Activated T-cell treated with anti-CD3 and anti-CD28 coated beads, Interleukin-2, amount 50 U/mL, for 1 hour (primary cell): ENCODE measurements at places on chromosomes 16 and 17.

DNA sequence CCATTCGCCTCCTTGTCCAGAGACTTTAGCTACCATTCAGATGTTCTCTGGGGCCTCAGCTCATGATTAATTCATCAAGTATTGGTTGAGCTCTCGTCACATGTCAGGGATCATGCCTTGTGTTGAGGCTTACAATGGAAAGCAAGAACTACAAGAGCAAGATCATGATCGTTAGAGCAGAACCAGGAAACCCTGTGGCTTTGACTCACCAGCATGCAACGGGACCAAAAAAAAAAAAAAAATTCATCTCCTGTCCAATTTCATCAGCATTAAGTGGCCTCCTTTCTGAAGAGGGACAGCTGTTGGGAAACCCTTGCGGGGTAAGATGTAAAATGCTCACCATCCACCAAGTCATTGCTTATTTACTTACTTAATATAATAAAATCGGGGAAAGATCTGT lies 12.1 kb upstream of the USP10 start:
- DNase-seq: no peak

GRCh38 chr16:66516509-66516807 lies 33.5 kb downstream of the TK2 start:
- DNase-seq: no peak

- DNase-seq: no peak
These were observed 31.0 kb upstream of the ARL4D start for GRCh38 chr17:43367737-43368242.

DNA sequence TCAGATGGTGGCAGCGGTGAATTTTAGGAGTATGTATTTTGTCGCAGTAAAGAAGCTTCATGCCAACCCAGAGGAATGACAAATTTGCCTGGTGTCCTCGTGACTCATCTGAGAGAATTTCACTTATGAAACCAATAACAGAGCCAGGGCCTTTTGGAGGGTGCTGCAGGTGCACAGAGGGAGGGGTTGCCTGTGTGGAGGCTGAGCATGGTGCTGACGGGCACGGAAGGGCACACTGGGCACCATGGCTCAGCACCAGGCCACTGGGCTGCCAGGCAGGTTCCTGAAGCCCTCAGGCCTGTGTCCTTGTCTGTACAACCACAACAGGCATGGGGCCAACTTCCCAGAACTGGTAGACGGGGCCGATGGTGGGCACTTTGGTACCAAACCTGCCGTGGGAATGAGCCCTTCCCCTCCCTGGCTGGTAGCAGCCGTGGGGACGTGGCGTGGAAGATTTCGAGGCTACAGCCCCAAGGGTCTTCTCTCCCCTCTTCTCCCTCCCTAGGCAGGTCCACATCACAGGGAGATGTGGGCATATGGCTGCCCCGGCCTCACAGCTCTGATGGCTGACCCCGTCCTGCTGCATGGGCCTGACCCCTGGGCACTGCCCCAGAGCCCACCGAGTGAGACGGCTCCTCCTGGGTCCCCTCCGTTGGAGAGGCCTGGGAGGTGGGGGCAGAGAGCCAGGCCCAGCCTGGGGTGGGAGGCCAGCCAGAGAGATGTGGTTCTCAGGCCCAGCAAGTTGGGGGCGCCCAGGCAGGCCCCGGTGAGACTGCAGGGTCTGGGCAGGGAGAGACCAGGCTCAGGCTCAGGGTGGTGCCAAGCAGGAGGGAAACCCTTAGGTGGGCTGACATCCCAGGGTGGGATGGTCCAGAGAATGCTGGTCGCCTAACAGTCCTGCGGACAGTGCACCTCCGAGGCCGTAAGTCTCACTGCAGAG lies 30.2 kb upstream of the ZNF469 start:
- no peak for DNase-seq

GRCh38 chr17:67801626-67802175 lies 23.6 kb upstream of the BPTF start:
- DNase-seq: no peak

- peak; percentile 97 for DNase-seq
These were observed 6.6 kb upstream of the SMARCD2 start for GRCh38 chr17:63848834-63849689.

DNA sequence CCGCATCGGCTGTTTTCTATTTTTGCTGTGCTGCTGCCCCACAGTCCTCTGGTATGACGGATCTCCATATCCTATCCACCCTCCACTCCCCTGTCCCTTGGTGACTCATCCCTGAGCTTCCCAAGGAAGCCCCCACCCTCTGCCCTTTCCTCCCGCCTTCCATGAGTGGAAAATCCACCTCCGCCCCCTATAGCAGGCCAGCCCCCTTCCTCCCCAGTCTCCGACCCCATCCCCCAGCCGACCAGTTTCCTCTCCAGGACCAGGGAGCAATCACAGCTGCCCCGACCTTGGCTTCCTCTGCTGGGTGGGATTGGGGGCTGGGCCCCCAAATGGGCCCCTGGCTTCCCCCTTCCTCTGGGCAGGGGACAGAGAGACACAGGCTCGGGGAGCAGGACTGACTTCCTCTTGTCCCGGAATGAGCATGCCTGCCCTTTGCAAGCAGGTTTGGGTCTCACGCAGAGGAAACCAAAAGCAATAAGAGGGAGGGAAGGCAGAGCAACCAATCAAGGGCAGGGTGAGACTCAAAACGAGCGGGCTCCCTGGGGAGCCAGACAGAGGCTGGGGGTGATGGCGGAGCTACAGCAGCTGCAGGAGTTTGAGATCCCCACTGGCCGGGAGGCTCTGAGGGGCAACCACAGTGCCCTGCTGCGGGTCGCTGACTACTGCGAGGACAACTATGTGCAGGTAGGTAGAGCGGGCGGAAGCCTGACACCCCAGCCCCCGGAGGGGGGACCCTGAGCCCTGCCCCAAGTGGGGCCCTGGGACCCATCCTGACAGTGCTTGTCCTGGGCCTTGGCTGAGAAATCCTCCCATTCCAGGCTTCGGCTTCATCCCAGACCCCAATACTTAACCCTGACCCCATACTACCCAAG lies at the start of the genes ABI3 and GNGT2:
ABI3 (plus strand) TSS at position 550 of the 872 bp plus-strand sequence; CDS start at position 568, 18 bp downstream.
GNGT2 (minus strand) TSS at position 417 of the 872 bp plus-strand sequence. CDS start 3,152 bp downstream, outside the sequence.
- peak; percentile 61 for DNase-seq

DNA sequence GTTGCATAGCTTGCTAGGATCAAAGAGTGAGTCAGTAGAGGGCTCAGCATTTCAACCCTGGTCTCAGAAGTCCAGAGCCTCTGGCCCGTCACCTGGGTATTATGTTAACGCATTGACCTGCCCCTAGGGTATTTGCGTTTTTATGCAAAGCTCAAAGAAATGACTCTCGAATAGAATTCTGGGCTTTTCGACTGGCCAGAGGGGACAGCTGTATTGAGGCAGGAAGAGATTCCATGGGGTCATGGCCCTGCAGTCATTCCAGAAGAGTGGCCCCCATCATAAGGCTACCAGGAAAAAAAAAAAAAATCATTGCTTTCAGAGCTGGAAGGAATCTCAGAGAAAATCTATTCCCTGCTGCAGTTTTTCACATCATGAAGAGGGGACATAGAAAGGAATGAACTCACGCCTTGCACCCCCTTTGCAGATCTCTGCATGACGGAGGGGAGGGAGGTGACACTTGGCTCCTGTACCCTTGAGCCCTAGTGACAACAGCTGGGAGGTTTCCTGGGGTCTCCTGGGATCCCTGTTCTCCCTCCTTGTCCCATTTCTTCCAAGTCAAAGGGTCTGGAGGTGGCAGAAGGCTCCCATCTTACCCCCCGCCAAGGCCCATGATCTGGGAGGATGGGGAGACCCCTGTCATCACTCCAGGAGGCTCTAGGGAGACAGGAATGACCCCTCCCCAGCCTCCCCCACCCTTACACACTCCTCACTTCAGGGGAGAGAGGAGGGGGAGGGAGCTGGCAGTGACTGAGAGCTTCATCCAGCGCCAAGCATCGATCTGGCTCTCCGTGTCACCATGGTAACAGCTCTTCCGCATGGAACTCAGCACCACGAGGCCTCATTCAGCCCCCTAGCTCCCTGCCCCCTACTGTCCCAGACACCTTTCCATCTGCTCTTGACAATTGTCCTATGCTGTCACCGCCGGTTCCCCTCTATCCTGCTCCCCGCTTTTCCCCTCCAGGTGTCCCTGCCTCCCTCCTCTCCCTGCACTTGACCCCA lies 35.8 kb downstream of the GP2 start:
- DNase-seq: no peak

GRCh38 chr16:23729503-23730424 lies 16.7 kb upstream of the ERN2 start:
- DNase-seq: no peak

DNA sequence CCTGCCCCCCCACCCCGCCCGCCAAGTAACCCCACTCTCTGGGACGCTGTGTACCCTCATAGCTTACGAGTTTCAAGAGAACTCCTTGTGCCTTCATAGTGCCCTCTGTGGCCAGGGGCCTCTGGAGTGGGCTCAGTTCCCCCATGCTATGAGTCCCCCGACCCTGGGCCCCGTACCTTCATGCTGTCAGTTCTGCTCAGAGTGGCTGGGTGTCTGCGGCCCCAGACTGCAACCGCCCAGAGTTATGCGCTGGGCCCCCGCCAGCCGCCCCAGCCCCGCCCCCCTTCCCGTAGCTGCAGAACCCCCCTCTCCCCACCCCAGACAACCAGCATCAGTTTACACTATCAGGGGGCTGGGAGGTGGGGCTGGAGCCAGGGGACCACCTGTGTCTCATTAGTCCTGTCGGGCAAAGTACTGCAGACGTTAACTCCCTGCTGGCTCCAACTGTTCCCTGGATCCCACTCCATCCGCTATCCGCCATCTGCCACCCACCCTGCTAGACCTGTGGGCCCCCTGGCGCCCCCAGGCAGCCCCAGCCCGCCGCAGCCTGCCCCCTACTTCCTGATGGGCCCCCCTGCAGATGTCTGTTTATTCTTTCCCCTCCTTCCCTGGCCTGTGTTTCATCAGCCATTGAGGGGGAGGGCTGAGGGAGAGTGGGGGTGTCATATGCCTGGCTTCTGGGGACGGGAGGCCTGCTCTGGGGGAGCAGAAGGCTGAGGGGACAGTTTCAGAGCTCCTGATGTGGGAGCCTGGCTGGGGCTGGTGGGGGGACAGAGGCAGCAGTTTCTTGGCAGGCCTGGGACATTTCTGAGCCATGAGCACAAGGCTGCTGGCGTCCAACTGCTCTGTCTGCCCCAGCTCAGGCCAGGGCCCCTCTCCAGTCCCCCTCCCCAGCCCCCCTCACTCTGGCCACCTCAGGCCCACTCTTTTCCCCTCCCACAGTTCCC lies at the start of gene MFAP4:
MFAP4 (minus strand) TSS at position 217 of the 947 bp plus-strand sequence; CDS start at position 182, 35 bp downstream.
- no peak for DNase-seq

- no peak for DNase-seq
These were observed 111.3 kb upstream of the NOL11 start for GRCh38 chr17:67606471-67606870.

DNA sequence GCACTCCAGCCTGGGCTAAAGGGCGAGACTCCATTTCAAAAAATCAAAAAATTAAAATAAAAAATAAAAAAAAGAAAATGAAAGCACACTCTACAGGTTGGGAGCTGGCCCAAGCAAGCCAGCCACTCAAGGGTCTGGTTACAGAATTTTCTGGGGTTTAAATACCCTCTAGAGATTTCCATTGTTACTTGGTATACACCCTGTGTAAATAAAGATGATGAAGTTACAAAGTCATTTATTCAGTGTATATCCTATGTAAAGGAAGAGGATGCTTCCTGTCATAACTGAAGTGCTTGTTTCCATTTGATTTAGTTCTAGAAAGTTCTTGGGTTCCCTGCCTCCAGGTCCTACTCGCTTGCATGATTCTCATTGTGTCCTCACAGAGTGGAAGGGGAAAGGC lies 79.9 kb upstream of the C17orf78 start:
- no peak for DNase-seq

GRCh38 chr17:42438600-42439567 lies 15.8 kb upstream of the CAVIN1 start:
- peak; percentile 48 for DNase-seq

- no peak for DNase-seq
These were observed 15.2 kb downstream of the ITGA3 start for GRCh38 chr17:50070908-50071680.

DNA sequence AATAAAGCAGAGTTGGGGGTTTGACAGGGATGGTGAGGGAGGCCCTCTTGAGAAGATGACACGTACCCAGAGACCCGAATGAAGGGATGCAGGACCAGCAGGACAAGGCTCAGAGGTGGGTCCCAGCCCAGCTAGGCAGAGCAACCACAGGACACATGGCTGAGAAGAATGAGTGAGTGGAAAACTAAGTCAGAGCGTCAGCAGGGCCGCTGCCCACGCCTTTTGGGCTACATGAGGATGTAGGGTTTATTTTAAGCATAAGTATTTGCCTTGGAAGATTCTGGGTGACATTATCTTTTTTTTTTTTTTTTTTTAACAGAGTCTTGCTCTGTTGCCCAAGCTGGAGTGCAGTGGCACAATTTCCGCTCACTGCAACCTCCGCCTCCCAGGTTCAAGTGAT lies 176.0 kb downstream of the TMEM132E start:
- no peak for DNase-seq

DNA sequence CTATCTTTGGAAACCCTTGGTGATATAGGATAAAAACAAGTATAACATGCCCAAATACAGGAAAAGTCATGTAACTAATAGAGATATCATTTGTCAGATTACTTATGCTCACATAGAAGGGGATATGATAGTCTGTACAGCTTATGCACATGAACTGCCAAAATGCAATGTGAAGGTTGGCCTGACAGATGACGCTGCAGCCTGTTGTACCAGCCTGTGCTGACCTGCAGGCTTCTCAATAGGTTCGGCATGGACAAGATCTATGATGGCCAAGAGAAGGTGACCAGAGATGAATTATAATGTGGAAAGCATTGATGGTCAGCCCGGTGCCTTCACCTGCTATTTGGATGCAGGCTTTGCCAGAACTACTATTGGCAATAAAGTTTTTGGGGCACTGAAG lies 12.7 kb downstream of the WFIKKN2 start:
- no peak for DNase-seq

DNA sequence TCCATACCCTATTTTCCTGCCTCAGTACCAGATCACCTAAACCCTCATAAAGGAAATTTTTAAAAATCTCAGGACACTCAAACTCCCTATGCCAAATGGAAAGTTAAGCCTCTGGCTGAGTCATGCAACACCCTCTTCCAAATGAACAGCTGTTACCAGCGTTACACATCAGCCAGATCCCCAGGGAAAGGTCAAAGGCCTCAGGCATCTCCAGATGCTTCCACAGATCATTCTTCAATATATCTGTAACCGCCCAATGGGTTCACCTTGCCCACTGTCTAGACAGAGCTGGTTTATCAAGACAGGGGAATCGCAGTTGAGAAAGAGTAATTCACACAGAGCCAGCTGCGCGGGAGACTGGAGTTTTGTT lies 29.1 kb upstream of the SHCBP1 start:
- no peak for DNase-seq

DNA sequence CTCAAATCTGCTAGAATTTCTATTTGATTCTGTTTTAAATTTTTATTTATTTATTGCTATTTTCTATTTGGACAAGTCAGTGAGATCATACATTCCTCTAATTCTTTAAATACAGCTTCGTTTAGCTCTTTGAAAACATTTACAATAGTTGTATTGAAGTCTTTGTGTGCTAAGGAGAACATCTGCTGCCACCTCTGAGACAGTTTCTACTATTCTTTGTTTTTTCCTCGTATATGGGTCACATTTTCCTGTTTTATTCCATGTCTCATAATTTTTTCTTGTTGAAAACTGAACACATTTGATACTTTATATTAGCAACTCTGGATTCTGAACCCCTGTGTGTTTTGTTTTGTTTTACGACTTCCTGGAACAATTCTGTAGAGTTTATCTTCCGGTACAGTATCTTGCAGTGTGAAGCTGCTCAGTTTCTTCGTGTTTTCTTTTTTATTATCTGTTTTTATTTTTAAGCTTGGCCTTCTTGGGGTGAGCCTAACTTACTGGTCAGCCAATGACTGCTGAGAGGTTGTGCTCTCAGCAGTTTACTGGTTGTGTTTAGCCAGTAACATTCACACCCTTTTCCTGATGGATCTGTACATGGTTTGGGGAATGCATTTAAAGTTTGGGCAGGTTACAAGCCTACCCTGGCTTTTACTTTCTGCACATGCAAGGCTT lies 99.0 kb downstream of the CA4 start:
- DNase-seq: no peak

GRCh38 chr17:354651-355556 lies 2.3 kb upstream of the RPH3AL start:
- DNase-seq: no peak
